Fibroblast of villous mesenchyme (primary cell): ENCODE measurements at places on chromosomes 16 and 17. TPM values are rescaled to one million over a fixed set of nuclear protein-coding genes. Genes with fewer than 3 reads are reported as not detected.

Gene MFAP4
- total RNA-seq, result 17.7 and 28.7 TPM in 2 replicates

Gene IRF8
- total RNA-seq, result not detected in 2 replicates

Gene CIITA
- total RNA-seq, result under 0.01 TPM in 1 of 2 replicates, not detected in the other

Gene ANKRD40CL
- total RNA-seq, result not detected in 2 replicates

Gene TEKT1
- total RNA-seq, result not detected in 2 replicates

Gene TNFAIP1
- total RNA-seq, result 35.1 and 50.1 TPM in 2 replicates

Gene CFAP97D1
- total RNA-seq, result not detected in 2 replicates

Gene ITGAL
- total RNA-seq, result not detected in 2 replicates

Gene ABCA3
- 0.43 and 0.97 TPM in 2 replicates for total RNA-seq

Gene SMPD3
- total RNA-seq, result under 0.01 and 0.86 TPM in 2 replicates

Gene CHRNB1
- 6.1 and 6.9 TPM in 2 replicates for total RNA-seq

Gene CREBBP
- 27.4 and 32.0 TPM in 2 replicates for total RNA-seq

Gene IGSF6
- total RNA-seq, result under 0.01 TPM in 1 of 2 replicates, not detected in the other

Gene CNTNAP4
- not detected in 2 replicates for total RNA-seq

Gene ZNF750
- not detected in 2 replicates for total RNA-seq

Gene BRCA1
- 11.9 and 16.8 TPM in 2 replicates for total RNA-seq

Gene SHISA9
- 0.32 TPM in 1 of 2 replicates, not detected in the other for total RNA-seq

Gene TNFRSF13B
- total RNA-seq, result not detected in 2 replicates

Gene CD68
- 9.1 and 9.7 TPM in 2 replicates for total RNA-seq

Gene CDRT15
- total RNA-seq, result not detected in 2 replicates

Gene AATK
- total RNA-seq, result under 0.01 and 0.32 TPM in 2 replicates

Gene ALDH3A1
- total RNA-seq, result not detected in 2 replicates

Gene MARVELD3
- total RNA-seq, result under 0.01 TPM in 1 of 2 replicates, not detected in the other

Gene ARL2BP
- 91.2 and 134 TPM in 2 replicates for total RNA-seq

Gene KRT12
- not detected in 2 replicates for total RNA-seq

Gene RSL1D1
- total RNA-seq, result 57.7 and 117 TPM in 2 replicates

Gene VEZF1
- total RNA-seq, result 40.3 and 51.8 TPM in 2 replicates

Gene ENGASE
- total RNA-seq, result 9.0 and 11.2 TPM in 2 replicates

Gene DYNLL2
- 11.6 and 12.5 TPM in 2 replicates for total RNA-seq

Gene KRT40
- not detected in 2 replicates for total RNA-seq

Gene KRTAP2-2
- not detected in 2 replicates for total RNA-seq

Gene SYCE1L
- total RNA-seq, result 0.32 TPM in 1 of 2 replicates, not detected in the other

Gene SDR42E1
- 2.6 TPM in 2 replicates for total RNA-seq

Gene CTF1
- total RNA-seq, result 3.2 and 3.5 TPM in 2 replicates

Gene MT3
- not detected in 2 replicates for total RNA-seq

Gene OMG
- total RNA-seq, result 0.43 TPM in 1 of 2 replicates, not detected in the other

Gene USP6
- not detected in 2 replicates for total RNA-seq

Gene G6PC3
- total RNA-seq, result 27.4 and 27.6 TPM in 2 replicates

Gene CRISPLD2
- 44.0 and 87.3 TPM in 2 replicates for total RNA-seq

Gene PGP
- total RNA-seq, result 20.3 TPM in 2 replicates

Gene BCAS3
- 21.3 and 23.7 TPM in 2 replicates for total RNA-seq

Gene TPSG1
- total RNA-seq, result not detected in 2 replicates

Gene DPEP3
- total RNA-seq, result not detected in 2 replicates

Gene MED1
- total RNA-seq, result 20.3 and 31.1 TPM in 2 replicates

Gene RDM1
- total RNA-seq, result 0.32 and 0.43 TPM in 2 replicates

Gene CES5A
- total RNA-seq, result not detected in 2 replicates

Gene PDIA2
- total RNA-seq, result under 0.01 and 0.43 TPM in 2 replicates

Gene SMARCE1
- total RNA-seq, result 81.2 and 108 TPM in 2 replicates

Gene SP6
- total RNA-seq, result under 0.01 TPM in 2 replicates

Gene KRTAP16-1
- not detected in 2 replicates for total RNA-seq
